ENCODE measurements at places on chromosomes 4 and X.

GRCh38 chrX:119573222-119573621 is 1.1 kb upstream of the UBE2A start:
- DNase-seq: peak; percentile 7

DNA sequence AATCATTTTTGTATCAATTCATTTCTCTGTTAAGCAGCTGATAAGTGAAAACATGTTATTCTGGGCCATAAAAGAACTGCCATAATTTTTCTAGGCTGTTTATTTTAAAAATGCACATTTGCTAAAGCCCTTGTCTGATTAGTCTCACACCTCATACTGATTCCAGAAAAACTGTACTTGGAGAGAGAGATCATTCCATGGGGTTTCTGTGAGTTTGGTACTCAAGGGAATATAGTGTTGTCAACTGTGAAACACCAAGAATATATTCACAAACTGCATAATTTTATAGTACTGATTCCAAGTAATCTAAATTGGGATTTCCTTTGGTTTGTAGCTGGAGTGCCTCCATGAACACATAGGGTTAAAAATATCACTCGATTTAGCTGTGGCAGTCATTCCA is 547.6 kb downstream of the RPA4 start:
- DNase-seq: no peak

- no peak for DNase-seq
Observed at GRCh38 chrX:152991123-152991522, 2.8 kb downstream of the PNMA5 start.

GRCh38 chr4:72325215-72325614 is 243.8 kb downstream of the ADAMTS3 start:
- no peak for DNase-seq

GRCh38 chr4:94454405-94454804 is 2.7 kb downstream of the PDLIM5 start:
- DNase-seq: no peak

GRCh38 chr4:124854968-124855367 is 142.4 kb upstream of the ANKRD50 start:
- peak; percentile 4 for DNase-seq

- no peak for DNase-seq
Observed at GRCh38 chr4:48653217-48654014, 126.7 kb downstream of the FRYL start.

GRCh38 chr4:184873054-184873453 is 47.3 kb upstream of the ACSL1 start:
- DNase-seq: no peak

DNA sequence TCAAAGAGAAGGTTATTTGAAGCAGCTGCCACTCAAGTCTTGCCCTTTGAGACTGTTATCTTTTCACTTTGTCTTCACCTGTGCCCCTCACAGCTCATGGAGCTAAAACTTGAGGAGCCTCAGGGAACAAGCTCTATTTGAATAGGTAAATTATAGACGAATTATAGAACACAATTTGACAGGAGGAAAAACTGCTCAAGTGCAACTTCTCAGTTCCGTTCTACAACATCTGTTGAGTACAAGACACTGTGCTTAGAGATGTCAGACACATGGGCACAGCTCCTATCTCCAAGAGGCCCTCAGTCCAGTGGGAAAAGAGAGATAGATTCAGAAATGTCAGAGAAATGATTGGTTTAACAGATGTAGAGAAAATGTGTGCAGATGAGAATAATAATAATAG is 5.1 kb downstream of the PPP1R2C start:
- DNase-seq: no peak

DNA sequence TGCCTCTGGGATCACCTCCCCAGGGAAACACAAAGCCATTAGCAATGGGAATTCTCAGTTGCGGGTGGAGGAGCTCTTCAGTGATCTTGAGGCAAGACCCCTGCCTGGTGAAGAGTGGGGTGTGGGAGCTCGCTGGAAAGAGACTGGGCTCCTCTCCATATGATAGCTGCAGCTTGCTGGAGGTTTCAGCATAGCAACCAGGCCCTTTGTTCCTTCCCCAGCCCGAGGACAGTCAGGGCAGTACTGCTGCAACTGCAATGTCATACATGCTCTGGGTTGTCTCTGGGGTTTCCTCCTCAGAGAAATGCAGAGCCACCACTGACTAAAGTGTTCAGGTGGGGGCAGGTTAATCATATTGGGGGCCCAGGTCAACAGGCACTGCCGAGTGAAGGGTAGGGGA is 81.3 kb downstream of the ARHGAP24 start:
- DNase-seq: no peak

- DNase-seq: no peak
Observed at GRCh38 chr4:17284323-17285175, 227.3 kb downstream of the QDPR start.

- no peak for DNase-seq
Observed at GRCh38 chr4:11106759-11107158, 321.9 kb downstream of the HS3ST1 start.

GRCh38 chr4:122689972-122690371 is 42.5 kb upstream of the BBS12 start:
- DNase-seq: no peak

DNA sequence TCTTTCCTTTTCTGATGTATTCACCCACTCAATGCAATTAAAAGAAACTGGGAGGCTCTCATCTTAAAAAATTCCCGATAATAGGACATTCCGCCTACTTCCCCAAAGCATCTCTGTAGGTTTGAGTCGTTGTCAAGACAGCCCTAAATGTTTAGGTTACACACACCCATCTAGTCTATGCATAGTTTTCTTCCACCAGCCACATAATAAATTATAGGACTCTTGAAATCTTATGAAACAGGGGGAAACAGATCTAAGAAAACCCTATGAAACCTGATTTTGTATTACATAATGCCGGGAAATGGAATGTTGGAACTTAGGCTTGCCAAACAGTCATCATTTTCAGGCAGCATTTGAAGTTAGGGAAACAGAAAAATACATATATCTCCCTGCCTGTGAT is 150.0 kb downstream of the PRKX start:
- no peak for DNase-seq

DNA sequence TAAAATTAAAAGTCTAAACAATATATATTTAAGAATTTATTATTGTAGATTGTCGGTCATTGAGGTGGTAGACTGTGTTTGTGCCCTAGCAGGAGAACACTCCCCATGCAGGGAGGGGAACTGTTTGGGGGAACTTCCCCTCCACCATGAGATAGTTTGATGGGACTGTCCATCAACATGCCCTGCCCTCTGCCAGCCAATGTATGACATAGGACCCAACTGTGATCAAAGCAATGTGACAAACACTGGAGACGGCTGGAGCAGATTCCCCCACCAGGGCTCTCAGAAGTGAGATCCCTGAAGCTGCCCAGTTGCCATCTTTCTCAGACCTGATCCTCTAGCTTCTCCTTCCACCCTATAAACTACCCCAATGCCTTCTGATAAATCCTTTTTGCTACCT is 44.9 kb downstream of the SH3KBP1 start:
- no peak for DNase-seq

DNA sequence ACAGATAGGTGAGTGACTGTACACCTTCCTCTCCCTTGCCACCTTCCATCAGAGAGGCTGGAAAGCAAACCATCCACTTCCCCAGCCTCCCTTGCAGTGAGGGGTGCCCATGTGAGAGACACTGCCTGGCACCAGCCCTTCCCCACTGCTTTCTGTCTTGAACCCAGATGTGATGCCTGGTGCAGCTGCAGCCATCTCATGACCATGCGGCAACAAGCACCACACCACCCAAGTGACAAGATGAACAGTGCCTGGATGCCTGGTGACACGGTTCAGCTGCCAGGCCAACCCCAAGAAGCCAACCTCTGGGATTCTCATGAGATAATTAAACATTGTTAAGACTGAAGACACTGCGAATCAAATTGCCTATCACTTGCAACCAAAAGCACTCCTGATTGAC is 31.4 kb downstream of the OTOP1 start:
- DNase-seq: no peak

GRCh38 chrX:130162094-130162735 is 3.4 kb downstream of the AIFM1 start:
- DNase-seq: no peak

DNA sequence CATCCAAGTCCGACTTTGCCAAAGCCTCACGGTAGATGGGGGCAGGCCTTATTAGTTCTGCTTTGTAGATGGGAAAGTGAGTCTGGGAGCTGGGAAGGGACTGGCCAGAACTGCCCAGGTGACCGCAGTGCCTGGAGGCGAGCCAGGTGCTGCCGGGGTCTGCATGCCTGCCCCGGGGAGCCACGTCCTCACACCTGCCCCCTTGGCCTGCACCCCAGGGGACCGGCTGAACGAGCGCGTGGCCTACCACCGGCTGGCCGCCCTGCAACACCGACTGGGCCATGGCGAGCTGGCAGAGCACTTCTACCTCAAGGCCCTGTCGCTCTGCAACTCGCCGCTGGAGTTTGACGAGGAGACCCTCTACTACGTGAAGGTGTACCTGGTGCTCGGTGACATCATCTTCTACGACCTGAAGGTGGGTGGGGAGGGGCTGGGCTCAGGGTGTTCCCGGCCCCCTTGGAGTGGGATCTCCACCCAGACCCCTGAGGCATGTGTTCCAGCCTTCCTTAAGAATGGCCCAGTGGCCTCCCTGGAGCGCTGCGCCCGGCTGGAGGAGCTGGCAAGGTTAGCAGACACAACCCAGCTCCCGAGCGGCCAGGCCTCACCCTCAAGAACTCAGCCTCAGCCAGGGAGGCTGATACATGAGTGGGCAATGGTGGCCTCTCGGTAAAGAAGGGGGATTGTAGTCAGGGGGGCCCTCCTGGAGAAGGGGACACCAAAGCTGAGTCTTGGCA is 32.1 kb upstream of the HTRA3 start:
- no peak for DNase-seq

DNA sequence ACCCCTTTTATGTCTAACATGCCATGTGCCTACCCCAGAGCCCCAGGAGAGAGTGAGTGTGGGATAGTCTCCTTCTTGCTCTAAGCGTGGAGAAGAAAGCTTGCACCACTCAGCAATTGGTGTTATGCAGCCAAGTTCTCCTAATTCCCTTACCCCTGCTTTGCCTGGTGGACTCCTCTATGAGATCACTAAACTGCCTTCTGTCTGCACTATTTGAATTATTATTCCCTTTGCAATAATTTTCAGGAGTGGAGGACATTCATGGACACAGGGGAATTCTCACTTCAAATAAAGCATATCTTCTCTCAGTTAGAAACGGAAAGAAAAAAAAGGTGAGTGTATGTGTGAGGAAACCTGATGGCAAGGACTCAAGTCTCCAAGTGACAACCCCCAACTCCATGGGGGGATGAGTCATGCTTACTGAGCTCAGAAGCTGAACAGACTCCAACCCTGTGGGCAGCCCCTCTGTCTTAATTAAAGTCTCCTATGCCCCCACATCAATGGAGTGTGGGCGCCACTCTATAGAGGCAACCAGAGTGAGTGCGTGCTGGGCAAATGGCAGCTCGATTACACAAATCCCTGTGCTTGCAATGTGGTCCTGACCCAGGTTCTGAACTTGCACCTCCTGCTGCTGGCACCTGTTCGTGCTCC is 381.9 kb downstream of the RAB28 start:
- DNase-seq: no peak

- DNase-seq: no peak
Observed at GRCh38 chr4:147430111-147430510, 50.8 kb upstream of the EDNRA start.

- DNase-seq: no peak
Observed at GRCh38 chrX:14352511-14352910, 176.8 kb upstream of the GLRA2 start.

GRCh38 chrX:115362334-115363095 is 73.0 kb downstream of the LUZP4 start:
- no peak for DNase-seq

- DNase-seq: peak; percentile 17
Observed at GRCh38 chr4:77073106-77073809, 2.5 kb downstream of the CCNI start.

DNA sequence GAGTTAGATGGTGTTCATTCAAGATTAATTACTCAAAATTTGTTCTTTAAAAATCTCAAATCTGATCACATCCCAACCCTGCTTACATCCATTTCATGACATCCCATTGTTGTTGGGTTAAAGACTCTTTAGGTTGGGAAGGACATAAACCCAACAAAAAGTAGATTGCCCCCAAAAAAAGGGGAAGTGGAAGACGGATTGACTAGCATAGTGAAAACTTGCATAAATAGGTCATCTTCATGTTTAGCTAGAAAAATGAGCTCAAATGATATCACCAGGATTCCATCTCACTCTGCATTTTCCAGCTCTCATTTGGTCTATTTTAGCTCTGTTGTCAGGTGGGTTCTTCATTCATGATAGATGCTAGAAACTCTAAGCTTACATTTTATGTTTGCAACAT is 18.5 kb upstream of the TET2 start:
- DNase-seq: no peak

DNA sequence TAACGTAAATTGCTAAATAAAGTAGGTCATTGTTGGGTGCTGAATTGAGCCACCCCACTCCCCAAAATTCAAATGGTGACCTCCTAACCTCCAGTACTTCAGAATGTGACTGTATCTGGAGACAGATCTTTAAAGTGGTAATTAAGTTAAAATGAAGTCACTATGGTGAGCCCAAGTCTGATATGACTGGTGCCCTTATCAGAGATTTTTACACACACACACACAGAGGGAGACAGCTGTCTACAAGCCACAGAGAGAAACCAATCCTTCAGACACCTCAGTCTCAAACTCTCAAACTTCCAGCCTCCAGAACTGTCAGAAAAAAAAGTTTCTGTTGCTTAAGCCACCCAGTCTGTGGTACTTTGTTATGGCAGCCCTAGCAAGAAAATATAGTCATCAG is 879.2 kb upstream of the INTU start:
- DNase-seq: no peak
